ENCODE measurements at places on chromosomes 12 and 14. TPM values are rescaled to one million over a fixed set of nuclear protein-coding genes. Genes with fewer than 3 reads are reported as not detected.

The EIF5 gene
- total RNA-seq = 421 TPM

DNA sequence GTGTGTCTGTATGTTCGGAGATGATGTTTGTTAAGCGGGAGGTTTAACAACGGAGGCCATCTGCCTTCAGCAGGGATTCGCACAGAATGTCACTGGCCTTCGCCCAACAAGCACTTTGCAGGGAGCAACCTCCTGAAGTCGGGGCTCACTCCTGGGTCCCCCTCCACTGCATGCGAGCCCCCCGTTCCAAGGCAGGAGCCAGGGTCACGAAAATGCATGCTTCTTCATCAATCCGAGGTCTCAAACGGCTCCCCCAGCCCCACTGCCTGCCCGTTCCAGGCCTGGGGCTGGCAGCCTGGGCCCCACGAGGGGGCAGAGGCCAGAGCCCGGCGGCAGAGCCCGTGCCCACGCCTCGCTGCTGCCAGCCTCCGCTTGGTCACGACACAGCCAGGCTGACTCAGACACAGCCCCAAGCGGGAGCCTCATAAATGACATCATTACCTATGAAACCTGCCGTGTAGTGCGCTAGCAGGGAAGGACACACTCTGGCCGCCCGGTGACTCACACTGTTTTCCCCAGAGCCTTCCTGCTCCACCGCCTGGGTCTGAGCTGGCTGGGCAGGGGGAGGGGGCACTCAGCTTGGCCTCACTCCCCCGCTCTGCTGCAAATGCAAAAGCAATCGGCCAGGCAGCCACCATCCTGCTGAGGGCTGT, 169.5 kb upstream of the RTL1 start:
- DNase-seq = peak; percentile 14

DNA sequence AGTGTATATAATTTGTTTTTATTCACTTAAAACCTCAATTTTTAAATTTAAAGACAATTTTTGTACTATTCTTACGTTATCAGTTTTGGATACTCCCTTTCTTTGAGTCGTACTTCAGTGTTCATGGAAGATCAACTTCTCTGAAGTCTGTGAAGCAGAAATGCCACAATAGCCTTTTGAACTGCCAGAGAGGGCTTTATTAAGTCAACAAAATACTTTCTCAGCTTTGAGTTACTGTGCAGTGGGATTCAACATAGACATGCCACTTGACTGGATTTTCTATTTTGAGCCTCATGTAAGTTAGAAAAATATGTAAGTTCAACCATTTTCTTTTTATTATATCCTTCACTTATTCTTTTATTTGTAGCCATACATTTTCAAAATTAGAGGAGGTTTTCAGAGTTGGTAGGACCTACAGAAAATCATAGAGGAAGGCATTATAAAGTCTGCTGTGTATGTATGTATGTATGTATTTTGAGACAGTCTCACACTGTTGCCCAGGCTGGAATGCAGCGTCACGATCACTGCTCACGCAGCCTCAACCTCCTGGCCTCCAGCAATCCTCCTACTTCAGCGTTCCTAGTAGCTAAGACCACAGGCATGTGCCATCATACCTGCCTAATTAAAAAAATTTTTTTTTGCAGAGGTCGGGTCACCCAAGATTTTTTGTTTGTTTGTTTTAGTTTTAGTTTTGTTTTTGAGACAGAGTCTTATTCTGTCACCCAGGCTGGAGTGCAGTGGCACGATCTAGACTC, 31.3 kb upstream of the BCAT1 start:
- no peak for DNase-seq

- no peak for DNase-seq
Observed at GRCh38 chr14:30252783-30253674, 305.9 kb upstream of the G2E3 start.

- DNase-seq = no peak
Observed at GRCh38 chr14:93073910-93074769, 41.6 kb downstream of the ITPK1 start.

GRCh38 chr12:64299628-64300027, 77.5 kb upstream of the KICS2 start:
- DNase-seq = no peak
